ENCODE measurements at places on chromosomes 12 and 14. TPM values are rescaled to one million over a fixed set of nuclear protein-coding genes. Genes with fewer than 3 reads are reported as not detected.

GRCh38 chr14:59310633-59311032, 122.2 kb downstream of the DAAM1 start:
- no peak for DNase-seq

Gene SLC16A7
- total RNA-seq: 26.2 TPM

DNA sequence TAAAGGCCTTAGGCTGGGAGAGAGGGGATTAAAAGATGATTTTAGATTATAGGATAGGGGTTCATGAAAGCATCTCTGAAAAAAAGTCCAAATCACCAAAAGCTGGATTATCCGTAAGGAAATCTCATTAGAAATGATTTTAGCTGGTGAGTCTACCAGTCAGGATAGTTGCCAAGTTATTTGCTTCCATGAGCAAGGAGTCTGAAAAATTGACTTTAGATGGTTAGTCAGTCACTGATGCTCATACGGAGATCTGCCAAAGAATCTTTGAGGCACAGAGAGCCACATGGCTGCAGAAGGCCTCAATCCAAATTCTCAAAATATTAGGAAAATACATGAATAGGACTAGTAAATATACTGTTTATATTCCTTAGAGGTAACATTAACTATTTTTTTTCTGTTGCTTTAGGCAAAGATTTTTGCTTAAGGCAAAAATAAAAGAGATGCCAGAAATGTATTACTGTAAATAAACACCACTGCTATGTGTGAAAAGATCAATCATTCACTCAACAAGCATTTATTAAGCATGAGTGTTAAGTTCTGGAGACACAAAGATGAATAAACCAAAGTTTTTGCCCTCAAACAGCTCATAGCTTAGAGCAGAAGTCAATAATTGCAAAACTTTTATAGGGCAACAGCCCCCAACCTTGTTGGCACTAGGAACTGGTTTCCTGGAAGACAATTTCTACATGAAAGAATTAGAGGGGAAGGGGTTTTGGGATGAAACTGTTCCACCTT, 105.2 kb downstream of the BBS10 start:
- no peak for DNase-seq

Gene BATF
- not detected for total RNA-seq

DNA sequence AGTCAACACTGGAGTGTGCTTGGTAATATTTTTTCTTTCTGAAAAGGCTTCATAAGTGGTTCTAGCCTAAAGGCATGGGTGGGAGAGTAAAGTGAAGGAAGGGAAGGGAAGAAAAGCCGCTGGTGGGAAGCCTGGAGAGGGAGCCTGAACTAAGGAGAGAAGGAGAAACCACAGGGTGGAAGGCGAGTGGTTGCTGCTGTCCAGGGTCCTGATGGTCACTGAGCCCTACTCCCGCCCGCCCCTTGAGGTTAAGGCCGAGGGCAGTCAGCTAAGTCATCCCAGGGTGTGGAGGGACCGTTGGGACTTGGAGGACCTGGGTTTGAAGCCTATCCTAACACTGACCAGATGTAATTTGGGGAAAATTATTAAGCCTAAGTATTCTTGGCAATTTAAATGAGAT, 189.1 kb downstream of the PIWIL1 start:
- DNase-seq: peak; percentile 79

Gene HELB
- 6.9 TPM for total RNA-seq

GRCh38 chr14:95018821-95019220, 138.5 kb downstream of the DICER1 start:
- DNase-seq: peak; percentile 35

Gene IAPP
- not detected for total RNA-seq

GRCh38 chr14:91098591-91098990, 15.3 kb upstream of the DGLUCY start:
- DNase-seq: no peak

DNA sequence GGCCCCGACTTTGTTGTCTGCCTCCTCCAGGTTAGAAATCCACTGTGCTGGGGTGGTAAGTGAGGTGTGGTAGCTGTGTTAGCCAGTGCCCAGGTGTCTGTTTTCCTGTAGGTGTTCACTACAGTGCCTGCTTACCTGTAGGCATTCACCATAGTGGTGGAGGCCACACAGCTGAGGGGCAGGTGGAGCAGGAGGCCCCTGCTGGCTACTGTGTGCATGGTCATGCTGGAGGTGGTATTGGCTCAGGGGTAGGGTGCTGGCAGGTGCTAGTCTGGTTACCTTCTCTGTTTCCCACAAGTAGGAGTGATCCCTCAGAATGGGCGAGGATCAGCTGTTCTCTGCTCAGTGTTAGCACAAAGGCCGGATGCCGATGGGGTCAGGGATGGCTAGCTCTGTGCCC, 217.3 kb downstream of the SYT10 start:
- DNase-seq: no peak

GRCh38 chr12:16467272-16467671, 119.8 kb downstream of the MGST1 start:
- DNase-seq: no peak

Gene RFLNA
- 5.8 TPM for total RNA-seq

Gene RPL10L
- not detected for total RNA-seq

DNA sequence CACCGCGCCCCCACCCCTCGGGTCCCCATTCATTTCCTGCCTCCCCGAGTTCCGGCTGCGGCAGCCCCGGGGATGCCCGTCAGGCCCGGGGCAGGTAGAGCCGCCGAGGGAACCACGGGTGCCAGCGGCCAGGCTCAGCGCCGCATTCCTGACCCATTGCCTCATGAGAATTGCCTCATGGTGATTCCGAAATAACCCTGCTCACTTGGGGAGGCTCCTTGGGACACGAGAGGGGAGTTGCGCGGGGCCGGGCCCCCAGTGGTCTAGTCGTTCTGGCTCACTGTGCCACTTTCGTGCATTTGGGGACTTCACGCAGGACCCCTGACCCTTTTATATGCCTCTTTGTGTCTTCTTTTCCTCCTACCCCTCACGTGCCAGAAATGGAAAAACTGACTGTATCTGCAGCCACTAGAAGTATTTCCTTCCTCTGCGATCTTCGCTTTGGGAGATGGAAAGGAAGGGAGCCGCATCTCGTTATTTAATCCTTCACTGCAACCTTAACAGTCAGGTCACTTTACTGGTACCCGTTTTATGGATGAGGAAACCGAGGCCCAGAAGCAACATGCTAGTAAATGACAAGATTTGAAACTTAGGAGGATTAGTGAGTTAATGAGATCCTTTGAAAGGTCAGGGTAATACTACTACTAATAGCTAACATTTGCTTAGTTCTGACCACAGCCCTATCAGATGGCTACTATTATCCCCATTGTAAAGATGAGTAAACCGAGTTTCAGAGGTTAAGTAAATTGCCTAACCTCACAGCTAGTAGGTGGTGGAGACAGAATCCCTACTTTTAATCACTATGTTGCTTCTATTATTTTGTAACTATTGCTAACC, 768 bp downstream of the PTPN11 start:
- peak; percentile 70 for DNase-seq

Gene ST8SIA1
- total RNA-seq: 10.2 TPM

Gene SERPINA4
- total RNA-seq: not detected

Gene CCDC77
- 9.3 TPM for total RNA-seq

Gene ACOT6
- total RNA-seq: not detected

Gene VSIG10
- total RNA-seq: 17.3 TPM

DNA sequence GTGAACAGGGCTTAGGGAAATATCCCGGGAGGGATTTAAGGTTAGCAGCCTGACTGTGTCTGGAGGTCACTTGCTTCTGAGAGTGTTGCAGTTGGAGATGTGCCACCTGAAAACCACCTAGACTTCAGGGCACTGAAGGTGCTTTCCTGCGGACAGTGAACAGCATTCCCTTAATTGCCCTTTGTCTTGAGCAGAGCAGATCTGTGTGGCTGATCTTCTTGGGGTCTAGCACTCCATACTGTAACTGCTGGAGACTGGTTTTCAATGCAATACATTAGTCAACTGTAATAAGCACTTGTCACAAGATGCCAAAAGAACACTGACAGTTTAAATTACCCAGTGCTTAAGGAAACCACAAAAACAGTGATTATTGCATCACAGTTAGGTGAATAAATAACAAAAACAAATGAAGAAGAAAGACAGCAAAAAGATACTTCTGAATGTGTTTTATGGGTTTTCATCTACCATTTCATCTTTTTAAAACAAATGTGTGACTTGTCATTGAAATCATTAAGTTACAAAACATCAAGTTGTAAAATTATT, 111.8 kb downstream of the PRIMA1 start:
- DNase-seq: no peak
